ENCODE measurements at places on chromosomes 2 and 18.

GRCh38 chr2:119352357-119352756 lies 14.3 kb downstream of the C2orf76 start:
- no peak for DNase-seq

DNA sequence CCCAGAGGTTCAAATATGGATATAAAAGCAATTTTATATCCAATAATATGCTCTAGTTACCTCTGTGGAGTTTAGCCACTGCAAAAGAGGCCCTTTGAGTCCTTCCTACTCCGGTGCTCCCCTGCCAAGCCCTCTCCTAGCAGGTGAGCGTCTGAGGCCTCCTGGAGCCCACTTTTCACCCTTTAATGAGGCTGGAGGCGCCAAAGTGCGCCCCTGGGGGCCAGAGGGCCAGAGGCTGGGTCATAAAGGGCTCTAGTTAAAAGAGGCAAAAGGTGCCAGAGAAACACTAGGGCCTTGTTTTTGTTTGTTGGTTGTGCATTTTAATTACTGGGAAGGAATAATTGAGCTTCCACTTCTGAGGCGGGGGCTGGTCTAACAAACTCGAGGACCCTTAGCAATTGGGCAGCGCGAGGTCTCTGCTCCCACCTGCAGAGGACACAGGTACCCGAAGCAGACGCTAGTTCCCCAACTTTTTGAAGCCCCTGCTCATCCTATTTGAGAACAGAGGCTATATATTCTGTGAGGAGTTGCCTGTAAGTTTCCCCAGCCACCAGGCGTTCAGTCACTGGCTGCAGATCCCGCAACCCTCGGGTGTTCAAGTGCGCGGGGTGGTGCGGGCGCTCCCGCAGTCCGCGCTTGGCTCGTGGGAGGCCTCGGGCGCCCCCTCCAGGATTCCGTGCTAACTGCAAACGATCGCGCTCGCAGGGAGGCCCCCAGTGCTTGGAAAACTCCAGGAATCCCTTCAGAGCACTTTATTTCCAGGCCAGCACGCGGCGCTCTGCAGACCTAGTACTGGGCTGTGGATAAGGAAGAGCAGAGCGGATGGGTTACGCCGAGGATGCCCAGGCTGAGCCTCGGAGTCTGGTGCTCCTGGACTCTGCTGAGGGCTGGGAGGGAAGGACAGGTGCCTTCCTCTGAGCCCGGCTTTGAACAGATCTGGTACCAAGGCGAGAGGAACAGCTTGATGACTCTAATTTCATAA lies 14.1 kb downstream of the MSGN1 start:
- DNase-seq: peak; percentile 26

- DNase-seq: no peak
Observed at GRCh38 chr18:11284811-11285210, 135.4 kb upstream of the PIEZO2 start.

DNA sequence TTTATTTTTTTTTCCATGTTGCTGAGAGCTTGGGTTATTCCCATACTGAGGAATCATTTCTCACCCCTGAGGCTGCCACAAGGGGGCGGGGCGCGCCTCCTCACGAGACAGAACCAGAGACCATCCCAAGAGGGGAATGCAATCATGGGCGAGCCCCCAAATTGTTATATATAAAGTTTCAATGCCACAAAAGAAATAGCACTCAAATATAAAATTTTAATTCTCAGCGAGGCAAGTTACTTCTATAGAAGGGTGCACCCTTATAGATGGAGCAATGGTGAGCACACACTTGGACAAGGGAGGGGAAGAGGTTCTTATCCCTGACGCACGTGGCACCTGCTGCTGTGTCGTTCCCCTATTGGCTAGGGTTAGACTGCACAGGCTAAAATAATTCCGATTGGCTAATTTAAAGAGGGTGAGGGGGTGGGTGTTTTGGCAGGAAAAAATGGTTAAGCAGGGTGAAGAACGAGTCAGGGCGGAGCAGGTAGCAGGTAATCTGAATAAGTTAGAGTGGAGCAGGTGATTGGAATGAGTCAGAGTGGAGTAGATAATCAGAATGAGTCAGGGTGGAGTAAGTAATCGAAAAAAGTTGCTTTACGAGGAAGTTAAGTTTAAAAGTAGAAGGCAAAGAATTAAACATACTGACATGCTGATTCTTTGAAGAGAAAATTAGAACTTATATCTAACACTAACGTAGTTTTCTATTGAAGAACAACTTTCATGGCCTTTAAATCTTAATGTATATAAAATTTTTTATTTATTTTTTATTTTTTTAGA lies 177.5 kb downstream of the MTCL1 start:
- no peak for DNase-seq

- DNase-seq: no peak
Observed at GRCh38 chr2:71136174-71136573, 5.7 kb downstream of the MPHOSPH10 start.

GRCh38 chr2:190489475-190489874 lies 45.0 kb downstream of the NEMP2 start:
- DNase-seq: no peak

DNA sequence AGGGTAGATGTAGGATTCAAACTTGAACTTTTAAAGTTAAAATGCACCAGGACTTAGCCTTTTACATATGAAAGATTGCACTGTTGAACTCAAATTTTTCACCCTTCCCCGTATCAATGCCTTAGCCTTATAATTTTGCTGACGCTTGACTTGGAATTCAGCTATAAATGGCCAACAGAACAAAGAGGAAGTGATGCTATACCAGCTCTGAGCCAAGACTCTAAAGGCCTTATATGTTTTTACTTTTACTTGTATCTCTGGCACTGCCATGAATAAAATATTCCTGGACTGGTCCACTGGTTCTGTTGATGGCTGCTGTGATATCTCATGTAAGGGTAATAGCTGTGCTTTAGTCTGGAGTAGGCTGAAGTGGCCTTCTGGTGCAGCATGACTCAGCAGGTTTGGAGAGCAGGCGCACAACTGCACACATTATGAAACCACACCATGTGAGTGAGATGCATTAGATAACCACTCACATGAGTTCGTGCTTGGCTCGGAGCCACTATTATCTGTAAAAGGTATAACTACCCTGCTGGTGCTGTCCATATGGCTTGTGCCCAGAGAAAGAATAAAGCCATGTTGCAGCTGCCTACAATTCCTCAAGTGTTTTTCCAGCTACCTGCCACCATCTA lies 8.4 kb upstream of the IER3IP1 start:
- DNase-seq: no peak

GRCh38 chr2:195458936-195459335 lies 198.1 kb upstream of the SLC39A10 start:
- no peak for DNase-seq

- no peak for DNase-seq
Observed at GRCh38 chr2:160752475-160753330, 259.1 kb upstream of the RBMS1 start.

DNA sequence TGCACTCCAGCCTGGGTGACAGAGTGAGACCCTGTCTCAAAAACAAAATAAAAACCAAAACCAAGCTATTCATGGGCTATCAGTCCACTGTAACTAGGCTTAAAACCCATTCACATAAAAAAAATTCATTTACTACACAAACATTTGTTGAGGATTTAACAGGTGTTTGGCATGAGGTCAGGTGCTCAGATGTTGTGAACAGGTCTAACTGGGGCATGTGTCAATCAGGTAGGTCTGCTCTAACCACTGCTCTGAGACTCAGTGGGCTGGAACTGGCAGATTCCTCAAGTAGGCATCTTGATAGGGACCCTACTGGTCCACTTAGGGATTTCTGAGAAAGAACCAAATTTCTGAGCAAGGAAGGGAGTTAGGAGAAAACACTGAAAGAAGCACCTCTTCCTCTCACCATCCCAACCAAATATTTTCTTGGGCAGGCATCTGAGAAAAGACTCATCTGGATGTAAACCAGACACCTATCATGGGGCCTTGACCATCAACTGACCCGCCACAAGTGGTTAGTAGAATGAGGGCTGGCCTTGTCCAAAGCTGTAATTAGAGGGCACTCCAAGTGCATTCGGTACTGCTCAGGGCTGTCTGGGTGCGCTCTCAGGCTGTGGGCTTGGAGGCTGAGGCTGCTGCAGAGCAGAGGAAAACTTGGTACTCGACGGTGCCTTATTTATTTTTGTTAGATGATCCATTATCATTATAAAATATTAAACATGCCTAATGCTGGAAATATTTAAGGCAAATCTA lies 33.9 kb downstream of the WIPF1 start:
- DNase-seq: no peak

- DNase-seq: no peak
Observed at GRCh38 chr2:120182019-120182560, 41.1 kb downstream of the TMEM185B start.

DNA sequence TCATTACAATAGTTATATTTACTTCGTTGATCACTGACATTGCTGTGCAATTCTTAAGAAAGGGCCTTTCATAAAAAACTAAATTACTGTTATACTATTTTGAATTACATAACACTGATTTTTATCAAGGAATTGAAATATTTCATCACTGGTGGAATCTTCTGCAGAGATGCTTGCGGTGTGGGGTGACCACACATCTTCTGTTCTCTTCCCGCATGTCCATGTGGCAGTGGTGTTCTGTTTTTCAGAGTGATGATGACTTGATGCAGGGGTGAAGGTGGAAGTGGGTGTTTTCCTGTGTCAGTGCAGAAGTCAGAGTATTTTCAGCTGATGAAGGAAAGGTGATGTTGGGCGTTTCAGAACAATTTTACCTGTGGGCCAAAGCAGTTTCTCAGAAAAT lies 7.0 kb downstream of the CNDP2 start:
- no peak for DNase-seq

DNA sequence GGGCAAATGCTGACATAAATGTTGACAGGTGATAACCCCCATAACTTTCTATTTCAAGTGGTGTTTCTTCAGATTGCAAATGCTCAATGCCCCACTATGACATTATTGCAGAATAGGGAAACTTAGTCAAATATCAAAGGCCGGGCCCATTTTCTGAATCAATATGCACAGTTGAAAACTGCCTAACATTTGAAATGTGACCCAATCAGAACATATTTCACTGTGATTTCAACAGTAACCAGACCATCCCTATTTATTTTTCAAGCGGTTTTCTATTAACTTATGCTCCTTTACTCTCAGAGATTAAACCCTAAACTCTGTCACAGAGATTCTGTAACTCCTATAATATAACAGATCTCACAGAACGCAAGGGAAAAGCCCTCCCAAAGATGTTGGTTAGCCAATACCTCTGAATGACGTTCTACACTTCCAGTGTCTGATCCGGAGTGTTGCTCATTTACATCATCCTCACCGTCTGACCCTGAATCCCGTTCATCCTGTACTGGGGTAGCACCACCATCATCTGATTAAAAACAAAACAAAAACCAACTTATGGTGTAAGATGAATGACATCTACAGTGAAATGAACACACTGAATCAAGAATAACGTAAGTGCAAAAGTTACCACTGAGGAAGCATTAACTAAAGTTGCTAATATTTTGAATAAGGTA lies 2.9 kb downstream of the IWS1 start:
- DNase-seq: no peak

DNA sequence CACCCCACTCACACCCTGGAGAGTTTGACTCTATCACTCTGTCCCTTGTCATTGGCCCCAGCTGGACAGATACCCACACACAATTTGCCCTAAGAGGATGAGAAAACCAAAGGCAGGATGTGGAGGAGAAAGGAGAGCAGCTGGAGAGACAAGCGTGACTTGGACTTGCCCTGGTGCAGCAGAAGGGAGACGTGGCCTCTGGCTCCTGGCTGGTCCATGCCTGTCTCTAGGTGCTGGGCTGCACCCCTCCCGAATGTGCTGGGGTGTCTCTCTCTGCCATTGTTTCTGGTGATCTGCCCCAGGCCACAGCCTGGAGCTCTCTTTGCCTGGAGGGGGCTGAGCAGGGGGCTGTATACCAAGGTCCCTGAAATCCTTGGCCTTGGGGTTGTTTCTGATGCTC lies 88.7 kb upstream of the HDAC4 start:
- DNase-seq: no peak

DNA sequence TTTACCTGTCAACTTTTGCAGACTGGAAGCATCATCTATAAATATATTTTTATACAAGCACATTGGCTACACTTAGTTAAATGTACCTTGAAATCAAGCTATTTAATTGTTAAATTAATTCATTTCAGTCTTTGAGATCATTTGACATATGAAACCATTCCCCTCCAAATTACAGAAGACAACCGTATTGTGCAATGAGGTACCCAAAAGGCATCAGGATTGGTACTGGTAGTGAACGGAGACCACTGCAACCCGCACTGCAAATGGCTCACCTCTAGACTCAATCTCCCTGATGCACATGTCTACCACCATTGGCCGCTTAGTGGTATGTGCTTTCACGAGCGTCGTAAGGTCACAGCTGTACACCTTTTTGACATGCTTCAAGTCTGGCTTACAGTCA lies 47.8 kb upstream of the CHRNA1 start:
- no peak for DNase-seq

DNA sequence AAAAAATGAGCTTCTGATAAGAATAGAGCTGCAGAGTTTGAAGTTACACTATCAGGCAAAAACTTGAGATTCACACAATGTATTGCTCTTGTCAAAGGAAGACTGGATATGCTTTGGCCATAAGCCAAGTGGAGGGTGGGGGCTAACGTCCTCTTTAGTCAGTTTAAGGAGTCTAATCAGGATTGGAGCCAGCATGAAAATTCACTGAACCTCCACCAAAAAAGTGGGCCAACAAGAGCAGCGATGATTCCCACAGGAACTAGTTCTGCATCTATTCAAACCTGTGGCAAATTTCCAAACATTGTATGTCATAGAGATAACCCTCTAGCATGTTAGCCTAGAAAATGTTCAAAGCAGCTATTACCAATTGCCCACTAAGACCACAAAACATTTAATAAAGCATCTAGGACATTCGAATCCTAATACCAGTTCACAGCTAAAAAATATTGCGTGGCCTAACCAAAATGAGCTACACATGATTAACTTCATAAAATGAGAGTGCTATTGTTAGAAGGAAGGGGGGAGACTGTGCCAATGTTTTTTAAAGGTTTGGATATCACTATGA lies 43.5 kb upstream of the TMEM247 start:
- no peak for DNase-seq

DNA sequence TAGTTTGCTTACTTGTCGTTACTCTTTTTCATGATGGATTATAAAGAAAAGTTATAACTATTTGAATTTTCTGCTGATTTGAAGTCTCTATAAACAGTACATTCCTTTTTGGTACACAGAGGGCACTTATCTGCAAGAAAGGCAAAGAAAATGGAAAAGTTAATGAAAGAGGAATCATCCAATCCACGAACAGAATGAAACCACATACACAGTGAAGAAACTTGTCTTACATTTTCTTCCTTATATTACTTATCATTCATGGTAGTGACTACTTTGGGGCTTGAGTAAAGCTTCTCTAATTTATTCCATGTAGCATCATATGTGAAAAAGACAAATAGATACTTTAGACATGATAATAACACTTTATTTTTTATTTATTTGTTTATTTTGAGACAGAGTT lies 14.8 kb upstream of the ACTR3 start:
- no peak for DNase-seq

GRCh38 chr2:41941831-41942230 lies 106.0 kb upstream of the PKDCC start:
- DNase-seq: no peak
